ENCODE measurements at places on chromosomes 3 and 15.

- DNase-seq, result no peak
These were observed 20.1 kb downstream of the C3orf80 start for GRCh38 chr3:160245261-160245800.

- DNase-seq, result no peak
These were observed 397.6 kb upstream of the RGMA start for GRCh38 chr15:93486407-93487117.

DNA sequence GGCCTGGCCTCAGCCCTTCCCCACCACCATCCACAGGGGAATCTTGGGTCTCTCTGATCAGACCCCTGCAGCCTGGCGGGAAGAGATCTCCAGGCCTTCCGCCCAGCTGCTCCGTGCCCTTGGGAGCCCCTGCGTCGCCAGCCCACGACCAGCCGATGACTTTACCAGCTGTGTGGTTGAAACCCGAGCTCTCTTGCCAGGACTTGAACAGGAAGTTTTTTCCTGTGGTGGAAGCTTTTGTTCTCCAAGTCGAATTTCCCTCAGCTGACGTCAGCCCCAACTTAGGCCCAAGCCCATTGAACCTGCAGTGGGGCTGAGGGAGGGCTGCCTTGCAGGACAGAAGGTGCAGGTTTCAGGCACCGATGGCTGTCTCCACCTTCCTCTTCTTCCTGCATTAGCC is 51.7 kb upstream of the SMAD3 start:
- DNase-seq, result no peak

DNA sequence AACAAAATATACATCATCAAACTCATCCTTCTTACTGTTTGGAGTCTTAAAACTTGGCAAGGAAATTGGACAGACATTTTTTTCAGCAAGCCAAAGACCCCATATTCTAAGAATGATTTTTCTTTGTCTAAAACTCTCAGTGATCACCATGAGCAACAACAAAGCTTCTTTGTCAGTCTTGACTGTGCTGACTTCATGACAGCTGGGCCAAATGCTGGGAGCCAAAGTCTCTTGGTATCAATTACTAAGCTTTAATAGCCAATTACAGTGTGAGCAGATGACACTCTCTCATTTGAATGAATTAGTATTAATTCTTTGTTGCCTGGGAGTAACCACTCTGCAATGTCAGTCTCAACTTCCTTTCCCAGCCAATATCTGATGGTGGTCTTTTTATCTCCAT is 48.1 kb upstream of the GK5 start:
- DNase-seq, result peak; percentile 92

DNA sequence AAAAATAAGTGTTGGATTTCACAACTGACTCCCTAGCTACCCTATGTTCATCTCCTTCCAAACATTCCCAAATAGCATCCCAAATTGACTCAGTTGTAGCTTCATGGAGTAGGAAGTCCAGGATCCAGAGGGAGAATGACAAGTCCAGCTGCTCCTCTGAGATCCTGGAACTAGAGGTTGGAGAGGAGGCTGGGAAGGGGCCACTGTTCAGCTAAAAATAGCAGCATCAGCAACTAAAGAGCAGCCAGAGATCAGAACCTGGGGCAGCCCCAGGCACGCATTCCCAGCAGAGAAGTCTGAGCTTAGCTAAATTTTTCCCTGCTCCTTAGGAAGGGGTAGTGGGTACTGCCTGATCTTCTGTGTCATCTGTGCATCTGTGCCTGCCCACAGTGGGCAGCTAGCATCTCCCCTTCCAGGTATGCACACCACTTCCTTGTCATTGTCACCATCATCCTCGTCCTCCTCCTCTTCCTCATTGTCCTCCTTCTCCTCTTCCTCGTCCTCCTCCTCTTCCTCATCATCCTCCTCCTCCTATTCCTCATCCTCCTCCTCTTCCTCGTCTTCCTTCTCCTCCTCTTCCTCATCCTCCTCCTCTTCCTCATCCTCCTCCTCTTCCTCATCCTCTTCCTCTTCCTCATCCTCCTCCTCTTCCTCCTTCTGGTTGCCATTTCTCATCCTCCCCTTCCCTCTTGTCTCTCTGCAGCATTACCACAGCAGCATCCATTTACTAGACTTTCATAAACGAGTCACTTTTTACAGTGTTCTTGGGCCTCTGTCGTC is 152.3 kb upstream of the ROPN1 start:
- DNase-seq, result no peak

DNA sequence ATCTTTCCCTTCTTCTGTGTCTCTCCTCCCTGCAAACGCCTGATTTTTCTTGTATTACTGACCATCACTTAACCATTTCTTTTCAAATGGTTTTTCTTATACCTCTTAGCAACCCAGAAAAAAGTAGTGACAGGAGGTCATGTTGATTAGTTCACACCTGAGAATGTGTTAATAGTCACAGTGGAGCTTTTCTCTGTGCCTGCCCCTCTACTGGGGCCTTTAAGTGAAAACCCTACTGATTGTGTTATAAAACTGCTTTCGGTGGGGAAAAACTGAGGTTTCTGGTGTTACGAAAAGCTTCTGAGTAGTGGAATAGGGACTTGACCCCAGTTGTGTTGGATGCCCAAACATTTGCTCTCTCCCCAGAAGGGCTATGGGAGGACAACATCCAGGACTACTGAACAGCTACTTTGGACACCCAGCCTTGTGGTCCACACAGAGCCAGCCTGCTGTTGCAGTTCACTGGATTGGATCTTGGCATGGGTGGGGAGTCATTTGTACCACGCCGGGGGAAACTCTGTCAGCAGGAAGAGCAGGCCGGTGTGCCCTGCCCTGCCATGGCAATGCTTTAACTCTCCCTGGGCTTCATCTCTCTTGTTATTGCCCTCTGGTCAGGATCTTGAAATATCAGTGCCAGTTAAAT is 10.3 kb downstream of the GPR87 start:
- no peak for DNase-seq

DNA sequence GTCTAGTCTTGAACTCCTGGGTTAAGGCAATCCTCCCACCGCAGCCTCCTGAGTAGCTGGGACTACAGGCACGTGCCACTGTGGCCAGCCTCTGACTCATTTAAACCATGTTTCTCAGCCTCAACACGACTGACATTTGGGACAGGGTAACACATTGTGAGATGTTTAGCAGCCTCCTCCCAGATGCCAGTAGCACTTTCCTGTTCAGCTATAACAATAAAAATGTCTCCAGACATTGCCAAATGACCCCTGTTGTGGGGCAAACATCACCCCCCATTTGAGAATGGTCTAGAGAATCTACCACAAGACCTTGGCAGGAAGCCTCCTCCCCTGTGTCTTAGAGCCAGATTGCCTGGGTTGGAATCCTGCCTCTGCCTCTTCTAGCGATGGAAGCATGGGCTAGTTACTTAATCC is 8.4 kb downstream of the TMEM40 start:
- DNase-seq, result no peak

DNA sequence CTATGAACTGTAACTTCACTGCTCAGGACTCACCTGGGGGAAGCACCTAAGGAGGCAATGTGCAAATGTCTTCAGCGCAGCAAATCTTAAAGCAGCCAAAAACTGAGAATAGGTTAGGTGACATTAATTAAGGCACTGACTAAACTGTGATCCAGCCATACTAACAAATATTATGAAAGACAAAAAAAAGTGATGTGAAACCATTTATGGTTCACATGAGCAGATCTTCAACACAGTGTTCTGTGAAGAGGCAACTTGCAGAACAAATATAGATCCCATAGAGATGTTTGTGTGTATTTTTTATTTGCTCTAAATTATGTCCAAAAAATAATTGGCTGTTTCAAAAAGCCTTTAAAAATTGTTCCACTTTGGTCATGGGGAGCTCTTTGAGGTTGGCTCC is 24.1 kb upstream of the MITF start:
- DNase-seq, result no peak

DNA sequence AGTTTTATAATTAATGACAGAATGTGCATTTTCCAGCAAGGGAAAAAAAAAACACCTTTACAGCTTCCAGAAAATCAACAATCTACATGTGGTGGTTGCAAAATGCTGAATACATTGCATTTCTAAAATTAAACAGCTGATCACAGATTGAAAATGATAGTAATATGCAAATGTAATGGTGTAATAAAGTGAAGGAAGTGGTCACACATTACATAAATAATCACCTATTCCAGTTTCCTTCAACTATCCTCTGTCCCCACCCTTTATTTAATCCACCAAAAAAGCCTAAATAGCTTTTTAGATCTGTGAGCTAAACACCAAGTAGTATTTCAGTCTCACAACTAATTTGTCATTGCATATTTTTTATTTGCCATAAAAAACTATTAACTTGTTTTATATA is 110.5 kb downstream of the PEAK1 start:
- DNase-seq, result no peak

DNA sequence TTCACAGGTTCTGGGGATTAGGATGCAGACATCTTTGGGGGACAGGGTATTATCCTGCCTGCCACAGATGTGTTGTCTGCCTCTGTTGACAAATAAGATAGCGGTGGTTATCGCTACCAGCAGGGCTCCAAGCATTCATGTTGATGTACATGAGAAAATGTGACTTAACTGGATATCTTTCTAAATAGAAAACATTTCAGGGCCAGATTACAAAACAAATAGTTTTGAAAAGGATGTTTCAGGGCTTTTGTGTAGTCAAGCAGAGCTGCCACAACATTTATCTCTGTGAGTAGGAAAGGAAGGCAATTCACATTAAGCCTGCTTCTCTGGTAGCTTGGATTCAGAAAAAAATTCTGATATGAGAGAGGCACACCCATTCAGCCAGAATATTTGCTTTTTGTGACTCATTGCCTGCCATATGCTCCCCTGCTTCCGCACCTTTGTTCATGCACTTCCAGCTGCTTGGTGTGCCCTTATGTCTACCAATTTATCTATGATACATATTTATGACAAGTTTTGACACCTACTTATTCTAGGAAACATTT is 22.8 kb downstream of the PLS1 start:
- DNase-seq, result no peak

DNA sequence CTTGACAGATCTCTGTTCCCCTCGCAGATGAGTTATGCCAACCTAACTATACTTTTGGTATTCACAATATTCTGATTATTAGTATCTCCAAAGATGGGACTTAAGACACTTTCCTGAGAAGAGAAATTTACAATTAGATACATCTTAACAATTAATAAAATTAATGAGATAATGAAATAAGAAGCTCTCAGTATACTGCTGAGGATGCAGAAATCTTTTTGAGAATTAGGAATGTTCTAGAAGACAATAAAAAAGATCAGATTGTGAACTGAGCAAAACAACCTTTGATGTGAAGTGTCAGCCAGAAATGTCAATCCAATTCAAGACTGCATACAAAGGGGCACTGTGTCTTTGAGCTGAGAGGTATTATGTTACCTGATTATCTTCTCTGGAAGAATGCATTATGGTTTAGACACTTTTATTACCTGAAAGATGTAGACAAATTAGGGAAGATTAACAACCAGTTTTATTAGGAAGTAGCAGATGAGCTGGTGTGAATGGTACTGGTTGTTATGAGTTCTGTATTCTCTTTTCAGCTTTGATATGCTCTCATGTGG is 262.9 kb downstream of the TIGIT start:
- no peak for DNase-seq

DNA sequence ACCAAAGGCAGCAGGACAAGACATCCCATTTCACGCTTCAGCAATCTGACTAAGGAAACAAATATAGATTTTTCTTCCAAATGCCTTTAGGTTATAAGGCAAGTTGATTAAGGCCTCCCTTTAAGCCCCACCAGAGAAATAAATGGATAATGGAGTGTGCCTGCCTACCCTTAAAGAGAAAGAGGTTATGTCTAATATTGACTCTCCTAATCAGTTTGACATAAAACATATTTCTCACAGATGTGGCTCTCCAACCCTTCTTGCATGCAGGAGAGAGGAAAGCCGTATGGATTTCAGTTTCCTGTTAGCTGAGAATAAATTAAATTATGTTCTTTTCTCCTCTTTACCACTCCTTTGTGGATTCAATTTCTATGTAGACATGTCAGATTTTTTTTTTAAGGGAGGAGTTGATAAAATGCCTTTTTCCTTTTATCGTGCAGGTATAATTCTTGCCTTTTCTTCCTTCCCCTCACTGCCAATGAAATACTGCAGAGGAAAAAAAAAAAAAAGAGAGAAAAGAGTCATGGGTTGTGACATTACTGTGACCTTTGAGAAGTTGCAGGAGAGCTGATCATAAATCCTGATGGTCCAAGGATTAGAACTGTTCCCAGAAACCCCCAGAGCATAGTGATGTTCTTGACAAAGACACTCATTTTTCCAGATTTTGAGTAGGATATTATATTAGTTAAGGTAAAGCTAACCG is 355.3 kb upstream of the SLCO3A1 start:
- no peak for DNase-seq

GRCh38 chr3:14374444-14374883 is 27.9 kb upstream of the SLC6A6 start:
- no peak for DNase-seq

- DNase-seq, result no peak
These were observed 107.4 kb upstream of the KLF13 start for GRCh38 chr15:31219221-31219620.

- DNase-seq, result no peak
These were observed 254.9 kb upstream of the TBL1XR1 start for GRCh38 chr3:177451864-177452830.

- DNase-seq, result no peak
These were observed 736.9 kb upstream of the CCDC54 start for GRCh38 chr3:106640353-106640752.

- DNase-seq, result peak; percentile 97
These were observed 58.1 kb downstream of the CD200 start for GRCh38 chr3:112390783-112391641.

DNA sequence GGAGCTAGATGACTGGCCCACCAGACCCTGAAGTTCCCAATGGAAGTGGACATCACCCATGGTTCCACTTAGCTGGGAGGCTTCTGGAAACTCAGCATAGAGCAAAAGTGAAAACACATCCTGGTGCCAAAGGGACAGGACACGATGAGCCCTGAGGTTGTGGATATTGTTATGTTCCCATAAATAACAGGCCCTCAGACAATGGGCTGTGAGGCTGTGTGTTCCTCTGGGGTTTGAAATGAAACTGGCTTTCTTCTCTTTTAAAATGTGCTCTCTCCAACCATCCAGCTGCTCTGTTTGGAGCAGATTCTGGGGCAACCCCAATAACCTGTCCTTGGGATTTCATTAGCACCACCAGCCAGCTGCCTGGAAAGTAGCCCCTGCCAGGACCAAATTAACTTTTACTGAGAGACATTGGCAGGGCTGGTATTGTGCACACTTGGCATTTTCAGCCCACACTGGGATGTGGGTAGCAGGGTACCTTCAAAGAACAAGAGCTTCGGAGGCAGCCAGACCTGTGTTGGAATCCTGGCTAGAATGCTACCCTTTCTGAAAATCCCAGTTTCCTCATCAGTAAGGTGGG is 97.5 kb downstream of the DNAJB8 start:
- DNase-seq, result no peak

Measured in globus pallidus (tissue), 1 donor.